ENCODE measurements at places on chromosomes 5 and 9.

GRCh38 chr9:129040113-129040643, 3.8 kb downstream of the MIGA2 start:
- DNase-seq, result no peak

- no peak for DNase-seq
Observed at GRCh38 chr5:8456846-8457186, 587.9 kb downstream of the MTRR start.

GRCh38 chr5:172696171-172696849, 55.2 kb downstream of the NEURL1B start:
- no peak for DNase-seq

DNA sequence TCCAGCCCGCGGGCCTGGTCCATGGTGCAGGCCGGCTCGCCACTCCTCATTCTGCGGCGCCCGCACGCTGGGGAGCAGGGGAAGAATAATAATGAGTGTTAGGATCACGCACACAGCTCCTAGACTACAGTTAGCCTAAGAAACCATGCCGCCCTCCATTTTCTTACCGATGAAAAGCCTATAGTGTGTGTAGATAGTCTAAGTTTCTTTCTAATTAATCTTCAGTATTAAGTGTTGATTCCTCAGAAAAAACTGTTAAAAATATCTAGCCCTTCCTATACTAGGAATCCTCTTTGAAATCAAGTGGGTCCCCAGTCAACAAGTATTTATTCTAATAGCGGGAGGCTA, 9.3 kb downstream of the ZBED3 start:
- no peak for DNase-seq

DNA sequence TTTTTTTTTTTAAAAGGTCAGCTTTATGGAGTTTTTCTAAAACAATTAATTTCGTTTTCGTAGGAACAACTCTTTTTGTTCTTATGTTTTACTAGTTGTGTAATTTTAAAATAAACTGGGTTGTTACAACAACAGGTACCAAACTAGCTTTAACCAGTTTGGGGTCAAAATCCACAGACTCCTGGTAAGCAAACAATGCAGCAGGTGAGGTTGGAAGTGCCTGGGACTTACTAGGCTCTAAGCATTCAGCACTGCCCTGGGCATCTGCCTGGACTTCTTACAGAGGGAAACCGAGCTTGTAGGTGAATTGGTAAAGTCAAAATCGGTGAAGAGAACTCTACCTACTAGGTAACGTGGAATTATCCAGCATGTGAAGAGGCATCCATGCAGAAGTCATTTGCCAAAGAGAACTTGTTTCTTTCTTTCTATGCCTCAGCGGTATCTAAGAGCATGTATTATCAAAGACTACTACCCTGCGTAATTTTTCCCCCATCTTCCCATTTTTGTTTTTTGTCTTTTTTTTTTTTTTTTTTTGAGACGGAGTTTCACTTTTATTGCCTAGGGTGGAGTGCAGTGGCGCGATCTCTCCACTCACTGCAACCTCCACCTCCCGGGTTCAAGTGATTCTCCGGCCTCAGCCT, 145.4 kb downstream of the KCTD16 start:
- DNase-seq, result no peak

DNA sequence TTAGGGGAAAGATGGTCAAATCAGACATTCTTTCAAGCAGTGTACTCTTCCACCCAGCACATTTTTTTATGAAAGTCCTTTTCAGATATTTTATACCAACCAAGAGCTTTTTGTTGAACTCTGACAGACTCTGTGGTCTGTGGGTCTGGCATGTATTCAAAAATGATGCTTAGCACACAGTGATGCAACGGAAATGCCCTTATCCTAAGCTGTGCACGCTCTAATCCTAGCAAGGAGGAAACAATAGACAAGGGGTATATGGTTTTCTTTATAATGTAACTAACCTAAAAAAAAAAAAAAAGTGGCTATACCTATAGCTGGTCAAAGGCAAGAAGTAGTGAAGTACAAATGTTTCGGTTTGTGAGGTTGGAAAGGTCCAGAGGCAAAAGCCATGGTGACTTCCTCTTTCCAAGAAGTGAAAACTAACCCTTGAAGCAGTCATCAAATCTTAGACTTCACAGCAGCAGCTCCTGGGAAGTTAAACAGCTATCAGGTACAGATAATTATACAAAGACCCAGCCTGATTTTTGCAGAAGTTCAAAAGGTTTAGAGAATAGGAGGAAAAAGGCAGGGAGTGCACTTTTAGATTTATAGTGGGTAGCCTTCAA, 82.5 kb downstream of the SEMA6A start:
- no peak for DNase-seq

- DNase-seq, result no peak
Observed at GRCh38 chr9:4226331-4227250, 73.3 kb downstream of the GLIS3 start.
